ENCODE measurements at places on chromosomes 5 and 9.

- DNase-seq: no peak
These were observed 4.3 kb downstream of the FAM163B start for GRCh38 chr9:133604856-133605255.

DNA sequence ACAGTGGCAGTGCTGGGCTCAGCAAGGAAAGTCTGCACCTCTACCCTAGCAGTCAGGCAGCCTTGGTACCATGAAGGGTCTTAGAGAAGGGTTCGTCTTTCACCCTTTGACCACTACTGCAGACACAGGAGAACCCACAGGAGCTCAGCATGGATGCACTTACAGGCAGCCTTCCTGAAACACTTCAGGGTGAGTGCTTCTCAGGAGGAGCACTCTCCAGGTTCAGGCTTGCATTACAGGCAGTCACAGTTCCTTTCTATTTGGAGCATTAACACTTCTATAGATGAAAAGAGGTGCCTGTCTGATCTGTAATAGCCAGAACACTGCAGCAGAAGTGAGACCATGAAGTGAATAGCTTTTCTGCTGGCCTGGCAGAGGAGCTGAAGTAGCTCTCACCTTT is 8.7 kb upstream of the CYLC2 start:
- no peak for DNase-seq

DNA sequence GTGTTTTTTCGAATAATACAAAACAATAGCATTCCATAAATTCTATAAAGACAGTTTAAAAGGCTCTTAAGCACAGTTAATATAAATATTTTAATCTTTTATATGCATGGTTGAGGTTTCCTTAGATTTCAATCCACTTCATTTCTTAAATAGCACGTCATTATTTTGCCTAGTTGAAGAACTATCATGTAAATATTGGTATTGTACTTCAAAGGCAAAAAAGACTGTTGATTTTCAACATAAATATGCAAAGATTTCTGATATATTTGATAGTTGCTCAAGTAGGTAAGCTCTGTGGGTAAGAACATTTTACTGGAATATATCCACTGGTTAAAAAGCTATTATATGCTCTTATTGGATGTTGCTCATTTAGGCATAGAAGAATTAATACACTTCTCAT is 458.6 kb downstream of the NR2F1-AS1 start:
- DNase-seq: no peak

- DNase-seq: peak; percentile 81
These were observed 88.8 kb downstream of the ANXA2R start for GRCh38 chr5:42951293-42951840.

- peak; percentile 53 for DNase-seq
These were observed 40.8 kb upstream of the LARP1 start for GRCh38 chr5:154714266-154714986.

- DNase-seq: peak; percentile 92
These were observed 16.8 kb upstream of the NSD1 start for GRCh38 chr5:177116631-177117373.

- no peak for DNase-seq
These were observed 201.6 kb downstream of the SEMA6A start for GRCh38 chr5:116372931-116373597.

DNA sequence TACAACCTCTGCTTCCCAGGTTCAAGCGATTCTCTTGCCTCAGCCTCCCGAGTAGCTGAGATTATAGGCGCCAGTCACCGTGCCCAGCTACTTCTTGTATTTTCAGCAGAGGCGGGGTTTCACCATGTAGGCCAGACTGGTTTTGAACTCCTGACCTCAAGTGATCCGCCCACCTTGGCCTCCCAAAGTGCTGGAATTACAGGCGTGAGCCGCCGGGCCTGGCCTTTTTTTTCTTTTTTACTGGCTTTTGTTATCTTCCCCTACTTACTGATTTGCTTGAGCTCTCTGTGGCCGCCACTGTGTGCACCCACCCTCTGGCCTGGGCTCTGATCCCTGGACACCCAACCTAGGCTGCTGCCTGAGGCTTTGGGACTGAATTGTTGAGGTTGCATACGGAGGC is 60.3 kb downstream of the ANKRD33B start:
- no peak for DNase-seq

DNA sequence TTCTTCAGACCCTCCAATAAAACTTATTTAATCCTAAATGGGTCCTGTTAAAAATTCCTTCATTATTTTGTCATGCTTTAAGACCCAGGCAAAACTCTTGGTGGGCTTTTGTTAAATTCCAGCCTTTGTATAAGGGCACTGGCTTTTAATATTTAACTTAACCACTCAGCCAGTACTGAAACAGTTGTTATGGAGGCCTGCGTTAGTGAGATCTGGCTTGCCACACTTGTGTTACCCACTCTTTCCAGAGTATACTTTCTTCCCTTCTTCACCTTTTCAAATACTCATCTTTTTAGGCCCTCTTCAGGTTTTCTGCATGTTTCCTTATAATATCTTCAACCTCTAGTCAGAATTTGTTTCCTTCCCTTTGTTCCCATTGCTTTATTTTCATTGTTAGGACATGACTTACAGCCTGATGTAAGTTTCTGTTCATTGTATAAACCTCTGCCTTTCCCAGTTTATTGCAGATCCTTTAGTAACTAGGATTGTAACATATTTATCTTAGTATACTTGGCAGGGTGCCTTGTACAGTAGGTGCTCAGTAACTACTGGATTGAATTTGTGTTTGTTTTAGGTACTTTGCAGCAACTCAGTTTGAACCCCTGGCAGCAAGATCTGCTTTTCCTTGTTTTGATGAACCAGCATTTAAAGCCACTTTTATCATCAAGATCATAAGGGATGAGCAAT is 48.8 kb downstream of the LNPEP start:
- DNase-seq: no peak

GRCh38 chr5:38330207-38330606 is 71.8 kb downstream of the EGFLAM start:
- DNase-seq: no peak

GRCh38 chr9:17332115-17332514 is 197.3 kb downstream of the CNTLN start:
- no peak for DNase-seq

- no peak for DNase-seq
These were observed 84.2 kb downstream of the FBXO38 start for GRCh38 chr5:148467958-148468357.

- DNase-seq: no peak
These were observed 292.9 kb downstream of the NR3C1 start for GRCh38 chr5:143110591-143110990.

DNA sequence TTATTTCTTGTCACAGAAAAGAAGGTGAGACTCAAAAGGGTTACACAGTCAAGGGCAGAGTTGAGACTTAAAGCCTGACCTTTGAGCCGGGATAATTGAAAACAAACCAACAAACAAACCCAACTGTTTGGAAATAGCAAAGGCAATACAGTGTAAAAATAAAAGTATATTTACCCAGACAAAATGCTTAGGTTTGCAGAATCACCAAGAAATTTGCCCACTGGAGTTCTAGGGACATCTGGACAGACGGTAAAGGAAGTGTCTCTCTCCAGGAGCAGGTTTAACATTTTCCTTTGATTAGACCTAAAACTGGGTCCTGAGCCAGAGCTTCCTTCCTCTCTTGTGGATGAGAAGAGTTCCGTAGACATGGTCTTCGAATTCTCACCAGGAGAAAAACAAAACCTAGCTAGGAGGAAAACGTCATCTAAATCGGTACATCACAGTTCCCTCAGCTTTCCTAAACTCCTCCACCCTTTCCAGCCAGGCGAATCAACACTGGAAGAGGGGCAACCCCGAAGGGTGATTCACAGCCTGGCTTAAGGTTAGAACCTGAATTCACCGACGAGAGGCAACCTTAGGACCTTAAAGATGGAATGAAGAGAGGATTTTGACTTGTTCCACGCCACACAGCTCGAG is 673 bp downstream of the CDC25C start:
- DNase-seq: no peak

GRCh38 chr5:127894461-127894860 is 189.1 kb upstream of the SLC12A2 start:
- no peak for DNase-seq

Data from hematopoietic multipotent progenitor cell treated with erythropoietin and hydrocortisone succinate and interleukin-3 and kit ligand, for 4 days (in vitro differentiated cells).